ENCODE measurements at places on chromosomes 12 and 14.

- peak; percentile 69 for DNase-seq
Measured at GRCh38 chr12:93526786-93527428, 45.6 kb upstream of the SOCS2 start.

- DNase-seq: no peak
Measured at GRCh38 chr12:3712209-3712992, 40.5 kb downstream of the CRACR2A start.

- DNase-seq: no peak
Measured at GRCh38 chr14:73755434-73756014, 41.3 kb upstream of the PNMA1 start.

DNA sequence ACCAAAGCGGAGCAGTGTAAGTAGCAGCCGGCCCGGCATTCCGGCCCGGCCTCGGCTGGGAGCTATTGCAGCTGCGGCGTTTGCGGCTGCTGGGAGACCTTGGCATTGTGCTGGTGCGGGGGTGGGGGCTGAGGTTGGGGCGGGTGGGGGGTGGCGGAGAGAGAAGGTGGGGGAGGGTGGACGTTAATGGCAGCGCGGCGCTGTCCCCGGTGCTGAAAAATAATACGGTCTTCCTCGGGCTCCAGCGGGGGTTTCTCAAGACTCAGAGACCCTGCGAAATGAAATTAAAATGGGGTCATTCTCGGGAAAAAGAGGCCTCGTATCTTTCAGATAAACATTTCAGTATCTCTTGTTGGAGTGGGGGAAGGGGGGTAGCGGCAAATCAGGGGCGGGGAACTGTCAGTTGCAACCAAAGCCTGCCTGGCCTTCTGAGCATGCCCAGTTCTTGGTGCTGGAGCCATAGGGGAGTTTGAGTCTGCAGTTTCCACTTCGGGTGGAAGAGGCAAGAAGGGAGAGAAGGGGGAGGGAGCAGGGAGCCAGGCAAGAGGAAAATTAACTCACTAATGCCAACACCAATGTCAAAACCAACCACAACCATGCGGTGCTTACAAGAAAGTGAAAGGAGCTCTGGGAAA, 414 bp downstream of the UNC79 start:
- peak; percentile 0 for DNase-seq

DNA sequence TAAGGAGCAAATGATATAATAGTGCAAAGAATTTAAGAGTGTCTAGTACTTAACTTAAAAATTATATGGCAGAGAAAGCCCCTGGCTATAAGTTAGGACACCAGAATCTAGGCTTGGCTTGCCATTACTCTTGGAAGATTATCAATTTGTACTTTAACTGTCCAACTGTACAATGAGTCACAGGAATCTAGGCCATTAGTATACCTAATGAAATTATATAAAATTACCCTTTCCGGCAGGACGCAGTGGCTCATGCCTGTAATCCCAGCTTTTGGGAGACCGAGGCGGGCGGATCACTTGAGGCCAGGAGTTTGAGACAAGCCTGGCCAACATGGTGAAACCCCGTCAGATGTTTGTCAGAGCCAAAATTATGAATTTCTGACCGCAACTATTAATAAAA, 691 bp upstream of the OR6S1 start:
- no peak for DNase-seq

DNA sequence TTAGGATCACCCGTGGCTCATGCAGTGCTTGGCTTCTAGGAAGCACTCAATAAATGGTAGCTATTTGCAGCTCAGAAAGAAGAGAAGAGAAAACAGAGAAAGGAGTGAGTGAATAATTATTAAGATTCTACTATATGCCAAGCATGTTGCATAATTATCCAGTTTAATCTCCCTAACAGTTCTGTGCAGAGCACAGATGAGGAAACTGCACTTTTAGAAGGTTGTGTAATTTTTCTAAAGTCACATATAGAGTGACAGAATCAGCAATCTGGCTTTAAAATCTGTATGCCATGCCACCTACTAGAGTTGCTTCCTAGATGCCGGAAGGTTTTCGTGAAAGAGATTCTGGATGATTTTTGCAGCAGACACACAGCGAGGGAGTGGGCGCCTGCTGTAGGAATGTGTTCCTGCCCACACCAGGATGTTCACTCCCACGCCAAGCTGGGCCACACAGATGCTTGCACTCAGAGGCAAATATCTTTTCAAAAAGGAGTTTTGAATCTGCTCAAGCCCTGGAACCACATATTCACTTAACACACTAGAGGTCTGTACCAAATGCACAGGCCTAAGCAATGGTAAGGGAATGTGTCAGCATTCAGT, 50.2 kb upstream of the SMCO2 start:
- DNase-seq: no peak

DNA sequence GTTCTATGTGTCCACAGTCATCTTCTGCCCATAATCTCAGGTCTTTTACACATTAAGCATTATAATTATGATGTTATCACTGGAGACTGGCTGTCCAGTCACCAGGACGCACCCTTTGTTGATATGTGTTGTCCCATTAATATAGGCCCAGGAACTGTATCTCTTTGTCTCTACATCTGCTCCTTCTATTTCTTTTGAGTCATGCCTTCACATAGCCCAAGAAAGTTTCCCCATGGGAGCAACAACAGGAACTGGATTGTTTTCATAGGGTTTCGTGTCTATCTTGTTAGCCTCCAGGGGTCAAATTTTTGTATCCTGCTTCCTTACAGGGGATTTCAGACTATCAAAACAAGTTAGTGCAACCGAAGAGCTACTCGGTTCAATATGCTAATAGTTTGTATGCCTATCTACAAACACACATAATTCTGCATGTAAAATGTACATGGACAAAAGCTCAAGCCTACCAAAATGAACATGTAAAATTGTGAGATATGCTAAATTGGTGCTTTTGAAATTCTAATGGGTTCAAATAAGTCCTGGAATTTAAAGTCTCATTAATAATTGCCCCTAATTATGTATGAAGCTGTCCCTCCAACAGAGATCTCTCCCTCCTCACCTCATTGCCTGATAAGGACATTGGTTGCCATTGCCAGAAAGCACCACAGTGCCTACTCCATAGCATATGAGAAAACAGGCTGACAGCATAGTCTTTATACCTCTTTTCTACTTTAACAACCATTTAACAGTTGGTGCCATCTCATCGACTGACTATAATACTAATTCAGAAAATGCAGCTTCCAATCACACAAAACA, 99.8 kb upstream of the DIO2 start:
- no peak for DNase-seq

DNA sequence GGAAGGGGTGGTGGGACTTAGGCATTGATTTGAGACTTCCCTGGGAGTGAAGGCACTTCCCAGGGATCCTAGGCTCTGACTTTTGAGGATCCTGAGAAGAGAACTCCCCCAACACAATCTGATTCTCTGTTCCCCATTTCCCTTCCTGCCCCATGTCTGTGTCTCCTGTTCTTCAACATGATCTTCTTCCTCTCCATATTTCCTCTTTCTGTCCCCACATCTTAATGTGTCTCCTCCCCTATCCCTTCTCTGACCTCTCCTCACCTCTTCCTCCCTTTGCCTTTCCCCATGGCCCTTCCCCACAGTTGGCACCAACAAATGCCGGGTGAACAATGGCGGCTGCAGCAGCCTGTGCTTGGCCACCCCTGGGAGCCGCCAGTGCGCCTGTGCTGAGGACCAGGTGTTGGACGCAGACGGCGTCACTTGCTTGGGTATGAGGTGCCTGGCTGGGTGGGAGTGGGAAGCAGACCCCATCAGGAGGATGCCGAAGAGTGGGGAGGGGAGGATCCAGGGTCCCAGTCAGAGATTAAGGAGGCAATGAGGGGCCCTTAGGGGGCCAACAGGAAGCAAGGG, 15.2 kb upstream of the LRP1-AS start:
- no peak for DNase-seq

- peak; percentile 48 for DNase-seq
Measured at GRCh38 chr14:74038020-74038859, 19.1 kb downstream of the BBOF1 start.

DNA sequence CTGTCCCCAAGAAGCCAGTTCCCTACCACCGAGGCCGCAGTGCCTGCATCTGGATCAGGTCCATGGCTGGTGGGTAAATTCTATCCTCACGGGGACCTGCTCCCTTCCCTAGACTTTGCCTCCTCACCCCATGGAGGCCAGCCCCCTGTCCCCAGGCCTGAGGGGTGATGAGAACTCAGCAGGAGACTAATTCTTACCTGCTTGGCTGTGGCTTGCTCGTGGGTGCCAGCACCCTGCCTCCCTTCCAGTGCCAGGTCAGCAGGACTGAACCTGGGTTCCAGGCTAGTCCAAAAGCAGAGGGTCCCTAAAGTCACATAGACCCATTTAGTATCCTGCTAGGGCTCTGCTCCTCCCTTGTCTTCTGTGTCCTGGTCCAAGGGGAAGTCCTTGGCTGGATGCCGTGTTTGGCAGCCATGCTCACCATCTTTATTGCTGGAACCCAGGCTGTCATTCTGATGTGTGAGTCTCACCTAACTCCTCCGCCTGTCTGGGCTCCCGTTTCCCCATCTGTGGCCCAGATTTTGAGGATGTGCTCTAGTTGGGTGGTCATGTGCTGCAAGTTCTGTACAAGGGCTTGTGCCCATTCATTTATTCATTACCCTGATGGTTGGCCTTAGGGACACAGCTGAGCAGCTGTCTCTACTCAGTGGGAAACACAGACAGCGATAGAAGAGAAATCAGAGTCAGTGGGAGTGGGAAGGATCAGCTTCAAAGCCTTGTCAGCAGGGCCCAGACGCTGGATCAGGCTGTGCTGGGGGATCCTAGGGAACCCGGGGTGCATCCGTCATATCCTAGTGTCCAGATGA, 949 bp downstream of the PLBD2 start:
- no peak for DNase-seq

GRCh38 chr12:25996677-25997076, 38.2 kb downstream of the RASSF8 start:
- DNase-seq: no peak

- DNase-seq: peak; percentile 42
Measured at GRCh38 chr12:6998715-6999451, 19.4 kb downstream of the LPCAT3 start.

DNA sequence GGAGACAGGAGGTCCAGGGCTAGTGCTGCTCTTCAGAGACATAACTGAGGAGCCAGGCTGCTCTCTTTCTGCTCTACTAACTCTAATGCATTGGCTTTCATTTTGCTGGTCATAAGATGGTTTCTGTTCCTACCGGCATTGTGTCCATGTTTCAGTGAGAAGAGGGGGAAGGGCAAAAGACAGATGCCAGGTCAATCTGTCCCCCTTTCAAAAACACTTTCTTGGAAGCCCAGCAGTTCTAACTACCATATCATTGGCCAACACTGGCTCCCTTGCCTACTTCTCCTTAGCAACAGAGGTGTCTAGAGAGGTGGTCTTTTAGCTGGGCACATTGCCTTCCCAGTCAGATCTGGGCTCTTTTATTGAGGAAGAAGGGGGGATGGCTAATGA, 63.9 kb downstream of the TGFB3 start:
- no peak for DNase-seq

DNA sequence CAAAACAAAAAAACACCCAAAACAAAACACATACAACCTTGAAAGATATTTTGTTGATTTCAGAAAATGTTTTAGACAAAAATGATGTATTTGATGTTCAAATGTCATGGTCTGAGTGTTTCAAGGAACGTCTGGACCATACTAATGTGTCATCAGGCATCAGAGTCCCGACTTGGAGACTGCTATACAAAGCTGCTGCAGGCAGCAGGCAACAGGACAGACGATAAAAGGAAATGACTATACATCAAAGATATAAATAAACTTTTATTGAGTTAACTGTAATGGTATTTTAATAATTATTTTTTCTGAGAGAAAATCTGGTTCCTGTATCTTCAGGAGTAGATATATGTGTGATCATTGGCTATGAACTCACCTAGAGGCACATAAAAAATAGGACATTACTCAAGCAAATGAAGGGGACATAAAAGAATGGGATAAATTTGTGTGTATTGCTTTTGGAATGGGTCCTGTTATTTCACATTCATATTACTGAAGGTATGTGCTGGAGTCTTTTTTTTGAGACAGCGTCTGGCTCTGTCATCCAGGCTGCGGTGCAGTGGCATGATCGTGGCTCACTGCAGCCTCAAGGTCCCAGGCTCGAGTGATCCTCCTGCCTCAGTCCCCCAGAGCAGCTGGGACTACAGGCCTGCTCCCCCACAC, 87.3 kb upstream of the HECTD1 start:
- no peak for DNase-seq

GRCh38 chr12:112837629-112838197, 46.2 kb downstream of the RPH3A start:
- DNase-seq: peak; percentile 39

GRCh38 chr12:85004204-85004603, 31.9 kb downstream of the TSPAN19 start:
- no peak for DNase-seq

DNA sequence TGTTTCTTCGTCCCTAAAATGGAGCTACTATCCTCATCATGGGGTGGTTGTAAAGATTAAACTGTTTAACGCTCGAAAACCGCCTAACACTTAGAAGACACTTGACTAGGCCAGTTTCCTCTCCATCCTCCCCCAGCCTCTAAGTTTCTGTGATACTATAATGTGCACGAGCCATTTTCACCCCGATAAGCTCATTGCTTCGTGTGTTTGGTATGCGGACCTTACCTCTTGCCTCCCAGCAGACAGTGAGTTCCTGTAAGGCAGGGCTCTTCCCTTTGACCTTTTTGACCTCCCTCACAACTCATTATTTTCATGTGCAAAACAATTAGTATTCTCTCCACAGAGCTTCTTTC, 499 bp upstream of the GXYLT1 start:
- no peak for DNase-seq

DNA sequence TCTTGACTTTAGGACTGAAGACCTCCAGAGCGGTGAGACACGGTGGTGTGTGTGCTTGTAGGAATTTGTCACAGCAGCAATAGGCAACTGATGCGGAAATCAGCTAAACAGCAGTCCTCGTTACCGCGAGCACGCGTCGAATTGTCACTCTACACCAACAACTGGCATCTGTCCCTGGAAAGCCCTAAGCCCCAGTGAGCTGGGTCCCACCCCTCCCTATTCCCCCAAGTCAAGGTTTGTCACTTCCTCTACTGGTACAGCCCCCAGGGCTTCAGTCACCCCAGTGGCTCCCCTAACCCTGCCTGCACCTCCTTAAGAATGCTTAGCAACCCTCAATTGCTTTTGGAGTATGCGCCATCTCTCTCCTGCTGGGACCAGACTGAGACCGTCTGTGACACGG, 173.6 kb downstream of the PIWIL1 start:
- DNase-seq: no peak

GRCh38 chr12:117040496-117040895, 58.7 kb downstream of the TESC start:
- no peak for DNase-seq

- DNase-seq: no peak
Measured at GRCh38 chr12:39417916-39418315, 25.0 kb downstream of the KIF21A start.

DNA sequence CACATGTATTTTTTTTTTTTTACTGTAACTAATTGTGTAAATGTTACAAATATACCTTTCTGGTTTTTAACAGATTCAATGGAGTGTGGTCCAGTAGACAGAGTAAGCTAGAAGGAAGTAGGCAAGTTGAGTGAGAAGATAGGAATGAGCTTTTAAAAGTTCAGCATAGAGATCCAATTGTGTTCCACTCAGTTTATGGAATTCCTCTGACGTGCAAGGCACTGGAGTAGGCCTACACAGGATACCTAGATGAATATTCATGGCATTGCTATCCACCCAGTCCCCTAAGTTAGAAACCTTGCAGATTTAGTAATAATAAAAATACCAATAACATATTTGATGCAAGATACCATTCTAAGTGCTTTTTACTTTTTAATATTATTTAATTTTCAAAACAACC, 225.6 kb upstream of the ARID2 start:
- no peak for DNase-seq
